Stimulated activated CD8-positive, alpha-beta memory T cell treated with anti-CD3 and anti-CD28 coated beads, Interleukin-15, amount 100 ng/mL, for 4 hours (primary cell): ENCODE measurements at places on chromosomes 5 and 9.

GRCh38 chr9:125747053-125747764, at the start of gene PBX3:
Gene PBX3 (plus strand): TSS chr9:125747373.
- DNase-seq: peak; percentile 32

DNA sequence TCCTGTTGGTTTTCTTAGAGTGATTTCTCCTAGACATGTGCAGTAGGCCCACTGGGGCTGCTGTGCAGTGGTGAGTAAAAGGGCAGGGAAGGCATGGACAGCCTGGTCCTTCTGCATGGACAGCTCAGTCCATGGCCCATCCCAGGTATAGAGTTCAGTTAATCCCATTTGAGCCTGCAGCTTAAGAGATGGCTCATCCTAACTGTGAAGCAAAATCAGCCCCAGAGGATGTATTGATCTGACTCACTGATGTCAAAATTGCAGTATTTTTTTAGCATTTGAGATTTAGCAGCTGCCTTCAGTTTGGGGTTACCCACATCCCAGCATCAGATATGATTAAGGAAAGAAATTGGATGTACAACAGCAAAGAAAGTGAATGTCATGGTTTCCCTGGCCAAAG, 93.4 kb downstream of the PDE6A start:
- DNase-seq: no peak

GRCh38 chr9:136900556-136900955, 14.2 kb downstream of the TRAF2 start:
- no peak for DNase-seq

DNA sequence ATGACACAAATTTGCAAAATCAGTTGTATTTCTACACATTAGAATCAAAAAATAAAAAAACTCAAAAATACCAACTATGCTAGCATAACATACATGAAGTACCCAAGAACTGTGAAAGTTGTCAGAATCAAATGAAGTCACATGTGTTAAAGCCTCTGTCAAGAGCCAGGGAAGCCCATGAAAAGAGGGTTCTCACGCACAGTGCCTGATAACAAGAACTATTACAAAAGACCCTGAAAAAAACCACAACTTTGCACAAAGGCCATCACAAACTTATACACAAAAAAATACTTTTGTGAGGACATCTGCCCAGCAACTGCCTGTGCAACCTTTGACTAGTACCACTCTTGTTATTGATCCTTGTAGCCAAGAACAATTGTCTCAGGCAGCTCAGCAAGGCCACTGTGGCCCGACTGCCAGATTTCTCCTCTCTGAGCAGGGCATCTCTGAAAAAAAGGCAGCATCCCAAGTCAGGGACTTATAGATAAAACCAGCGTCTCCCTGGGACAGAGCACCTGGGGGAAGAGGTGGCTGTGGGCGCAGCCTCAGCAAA, 28.9 kb upstream of the HNRNPA0 start:
- no peak for DNase-seq

DNA sequence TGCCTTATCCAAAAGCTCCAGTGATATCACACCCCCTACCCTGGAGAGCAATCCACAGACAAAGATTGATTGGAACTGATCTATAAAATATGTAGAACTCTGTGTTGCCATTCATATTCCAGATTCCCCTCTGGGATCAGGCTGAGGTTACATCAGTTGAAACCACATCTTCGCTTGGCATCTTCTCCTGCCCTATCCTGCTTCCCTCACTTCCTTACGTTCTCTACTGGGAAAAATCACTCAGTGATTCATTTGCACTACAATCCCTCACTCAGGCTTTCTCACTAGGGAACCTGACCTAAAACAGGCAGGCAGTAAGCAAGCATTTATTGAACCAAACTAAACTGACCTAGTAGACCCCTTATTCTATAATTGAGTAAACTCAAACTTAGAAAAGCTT, 111.7 kb downstream of the ESM1 start:
- no peak for DNase-seq
